GM20000 (cell line): ENCODE measurements at places on chromosomes 3 and 15.

DNA sequence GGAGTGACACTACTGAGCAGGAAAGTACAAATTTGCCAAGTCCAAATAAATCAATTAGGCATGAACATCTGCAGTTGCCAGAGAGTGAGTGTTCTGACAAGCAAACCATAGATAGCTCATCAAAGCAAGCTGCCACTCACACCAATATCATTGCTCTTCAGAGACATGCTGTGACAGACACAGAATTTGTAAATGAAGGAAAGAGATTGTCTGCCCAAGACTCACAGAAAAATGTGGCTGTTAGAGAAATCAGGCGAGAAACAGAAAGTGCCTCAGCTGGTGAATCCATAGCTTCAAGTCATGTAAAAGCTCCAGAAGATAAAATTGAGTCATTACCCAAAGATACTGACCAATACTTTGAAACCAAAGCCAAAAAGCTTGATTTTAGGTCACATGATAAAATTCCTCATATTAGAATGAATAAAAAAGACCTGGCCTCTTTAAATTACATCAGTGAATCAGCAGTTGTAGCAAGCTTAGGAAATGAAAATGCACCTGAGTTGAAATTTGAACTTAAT, 50.8 kb downstream of the CRYBG3 start:
- DNase-seq = no peak

DNA sequence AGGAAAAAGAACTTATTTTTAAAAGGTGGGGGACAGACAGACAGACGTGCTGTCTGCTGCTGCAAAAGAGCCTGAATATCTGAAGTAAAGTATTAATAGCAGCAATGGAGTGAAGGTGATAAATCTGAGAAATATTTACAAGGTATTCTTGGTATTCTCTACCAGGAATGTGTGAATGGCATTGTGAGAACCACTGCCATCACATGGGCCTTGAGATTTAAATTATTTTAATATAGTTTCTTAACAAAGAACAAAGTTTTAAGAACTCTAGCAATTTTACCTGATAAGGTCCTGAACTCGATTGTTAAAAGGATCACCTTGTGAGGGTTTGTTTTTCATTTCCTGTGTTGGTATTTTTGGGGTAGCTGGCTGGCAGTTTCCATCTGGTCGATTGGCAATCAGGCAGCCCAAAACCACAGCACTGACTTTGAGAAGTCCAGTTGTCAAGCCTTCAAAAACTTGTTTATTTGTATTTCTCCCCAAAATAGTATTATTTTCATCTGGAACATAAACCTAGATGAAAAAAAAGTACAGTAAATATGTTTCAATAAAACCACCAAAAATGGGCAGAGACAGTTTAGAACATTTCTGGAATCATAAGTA, 97.3 kb downstream of the ISL2 start:
- no peak for DNase-seq

DNA sequence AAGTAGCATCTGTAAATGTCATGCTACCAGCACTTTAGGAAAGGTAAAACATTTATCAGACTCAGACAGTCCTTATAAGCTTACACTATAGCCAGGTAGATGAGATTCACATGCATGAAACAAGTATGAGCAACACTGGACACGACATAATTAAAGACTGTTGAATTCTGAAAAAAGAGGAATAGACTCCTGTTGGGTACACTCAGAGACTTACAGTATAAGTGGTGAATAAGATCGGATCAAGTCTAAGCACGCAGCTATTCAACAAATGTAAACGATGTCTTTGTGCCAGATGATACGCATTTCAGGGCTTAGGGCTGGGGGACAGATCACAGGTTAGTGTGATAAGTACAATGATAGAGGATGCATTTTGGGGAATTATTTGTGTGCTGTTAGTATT, 43.2 kb upstream of the SPPL2A start:
- DNase-seq = no peak

GRCh38 chr3:171854649-171855305, 11.6 kb downstream of the TMEM212 start:
- no peak for DNase-seq

- DNase-seq = no peak
Observed at GRCh38 chr3:195184716-195185421, 86.1 kb downstream of the XXYLT1 start.

- no peak for DNase-seq
Observed at GRCh38 chr3:138440596-138440995, 6.2 kb downstream of the ESYT3 start.

- no peak for DNase-seq
Observed at GRCh38 chr3:71328926-71329325, 254.6 kb downstream of the FOXP1 start.

- no peak for DNase-seq
Observed at GRCh38 chr15:52483707-52484106, 45.0 kb downstream of the MYO5A start.

- DNase-seq = no peak
Observed at GRCh38 chr3:100023595-100023994, 90.7 kb downstream of the FILIP1L start.

- no peak for DNase-seq
Observed at GRCh38 chr15:30001602-30002001, 81.2 kb upstream of the GOLGA8J start.

GRCh38 chr3:66482018-66482404, 18.8 kb downstream of the LRIG1 start:
- no peak for DNase-seq

DNA sequence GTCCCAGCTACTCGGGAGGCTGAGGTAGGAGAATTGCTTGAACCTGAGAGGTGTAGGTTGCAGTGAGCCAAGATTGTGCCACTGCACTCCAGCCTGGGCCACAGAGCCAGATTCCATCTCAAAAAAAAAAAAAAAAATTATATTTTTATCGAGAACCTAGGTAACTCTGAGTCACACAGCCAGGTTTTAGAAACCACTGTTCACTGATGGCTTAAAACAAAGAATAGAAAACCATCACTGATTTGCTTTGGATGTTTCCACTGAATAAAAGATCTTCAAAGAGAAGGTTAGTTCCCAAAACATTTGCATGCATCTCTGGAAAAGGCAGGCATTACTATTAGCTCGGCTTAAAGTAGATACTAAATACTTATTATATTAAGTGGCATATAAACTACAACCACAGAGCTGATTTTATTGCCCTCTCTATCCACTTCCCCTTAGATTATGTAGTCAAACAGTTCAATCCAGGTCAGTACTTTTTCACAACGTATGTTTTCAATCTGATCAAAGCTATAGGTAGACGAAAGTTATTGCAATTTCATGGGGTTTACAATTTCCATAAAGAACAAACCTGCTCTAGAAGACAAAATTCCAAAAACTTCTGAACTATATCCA, 1.4 kb downstream of the B4GALT4 start:
- DNase-seq = no peak

DNA sequence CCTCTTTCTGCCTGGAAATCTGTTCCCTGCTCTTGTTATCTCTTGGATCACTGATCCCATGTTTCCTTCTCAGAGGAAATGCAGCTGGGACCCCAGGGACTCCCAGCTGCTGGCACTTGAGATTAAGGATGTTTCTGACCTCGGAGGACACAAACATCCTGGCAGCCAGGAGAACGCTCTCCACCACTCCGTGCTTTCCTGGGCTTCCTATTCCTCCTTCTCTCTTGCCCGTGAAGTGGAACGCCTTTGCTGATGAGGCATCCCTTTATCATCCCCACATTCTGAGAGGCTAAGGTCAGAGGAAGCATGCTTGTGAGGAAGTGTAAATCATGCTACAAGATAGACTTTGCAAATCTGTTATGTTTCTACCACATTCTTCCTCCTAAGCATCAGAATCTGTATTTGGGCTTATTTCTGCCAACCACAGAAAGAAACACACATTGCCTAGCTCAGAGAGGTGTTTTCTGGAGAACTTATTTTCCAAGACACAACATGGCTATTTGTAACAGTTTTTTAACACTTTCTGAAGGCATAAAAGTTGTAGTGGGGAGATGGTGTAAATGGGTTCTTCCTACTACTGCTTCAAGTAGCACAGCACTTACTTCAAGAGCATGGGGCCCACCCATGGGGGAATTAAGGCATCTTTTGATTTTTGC, 25.6 kb upstream of the LDHAL6B start:
- DNase-seq = no peak

GRCh38 chr15:32636908-32637567, 4.5 kb upstream of the SCG5 start:
- DNase-seq = no peak

DNA sequence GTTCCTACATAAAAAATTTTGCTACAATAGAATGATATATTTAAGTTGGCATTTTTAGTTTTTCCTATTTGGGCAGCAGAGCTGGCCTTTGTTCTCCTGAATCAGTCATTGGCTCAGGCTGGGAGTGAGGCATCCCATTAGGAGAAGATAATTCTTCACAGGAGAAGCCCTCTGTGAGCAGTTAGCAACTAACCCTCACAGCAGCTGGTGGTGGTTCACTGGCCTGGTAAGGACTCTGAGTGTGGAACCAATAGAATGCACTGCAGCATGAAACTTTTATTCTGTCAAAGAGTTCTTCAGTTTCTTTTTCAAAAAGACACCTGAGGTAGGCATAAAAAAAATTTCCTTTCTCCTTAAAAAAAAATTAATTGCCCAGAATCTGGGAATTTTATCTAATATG, 562.6 kb downstream of the ZNF385D start:
- DNase-seq = no peak

- no peak for DNase-seq
Observed at GRCh38 chr3:72152551-72153476, 367.9 kb upstream of the PROK2 start.

DNA sequence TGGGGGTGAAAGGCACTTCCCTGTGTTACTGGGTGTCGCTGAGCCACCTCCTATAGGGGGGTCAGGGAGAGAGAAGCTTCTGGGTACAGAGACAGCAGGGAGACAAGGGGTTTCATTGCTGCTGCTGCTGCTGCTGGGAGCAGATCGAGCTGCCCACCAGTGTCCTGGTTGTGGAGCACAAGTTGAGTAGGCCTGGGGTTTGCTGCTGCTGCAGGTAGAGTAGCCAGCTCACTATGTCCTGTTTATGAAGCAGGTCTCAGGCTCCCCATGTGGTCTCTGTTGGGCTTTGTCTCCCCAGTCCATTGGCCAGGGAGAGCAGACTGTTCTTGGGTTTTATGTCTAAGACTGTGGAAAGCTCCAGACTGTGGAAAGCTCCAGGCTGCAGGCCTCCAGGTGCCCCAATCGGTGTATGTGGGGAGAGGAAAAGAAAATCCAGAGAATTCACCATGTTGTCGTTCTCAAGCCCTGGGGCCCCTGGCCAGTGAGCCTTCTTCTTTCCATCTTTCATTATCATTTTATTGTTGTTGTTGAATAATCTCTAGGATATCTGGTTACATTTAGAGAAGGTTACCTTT, 157.8 kb downstream of the ADAMTS17 start:
- DNase-seq = no peak

GRCh38 chr15:39156166-39156565, 424.7 kb upstream of the THBS1 start:
- no peak for DNase-seq

GRCh38 chr3:112676659-112677234, 35.8 kb upstream of the CCDC80 start:
- DNase-seq = peak; percentile 80
